ENCODE measurements at places on chromosomes 3 and 15.

GRCh38 chr15:90340345-90340744, 11.7 kb upstream of the ZNF774 start:
- no peak for DNase-seq

DNA sequence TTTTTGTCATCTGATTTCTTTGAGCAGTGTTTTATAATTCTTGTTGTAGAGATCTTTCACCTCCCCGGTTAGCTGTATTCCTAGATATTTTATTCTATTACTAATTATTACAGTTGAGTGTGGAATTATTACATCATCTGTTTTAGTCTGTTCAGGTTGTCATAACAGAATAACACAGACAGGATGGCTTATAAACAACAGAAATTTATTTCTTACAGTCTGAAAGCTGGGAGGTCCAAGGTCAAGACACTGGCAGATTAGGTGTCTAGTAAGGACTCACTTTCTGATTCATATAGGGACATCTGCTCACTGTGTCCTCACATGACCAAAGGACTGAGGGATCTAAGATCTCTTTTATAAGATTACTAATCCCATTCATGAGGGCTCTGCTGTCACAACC, 121.3 kb upstream of the THBS1 start:
- no peak for DNase-seq

DNA sequence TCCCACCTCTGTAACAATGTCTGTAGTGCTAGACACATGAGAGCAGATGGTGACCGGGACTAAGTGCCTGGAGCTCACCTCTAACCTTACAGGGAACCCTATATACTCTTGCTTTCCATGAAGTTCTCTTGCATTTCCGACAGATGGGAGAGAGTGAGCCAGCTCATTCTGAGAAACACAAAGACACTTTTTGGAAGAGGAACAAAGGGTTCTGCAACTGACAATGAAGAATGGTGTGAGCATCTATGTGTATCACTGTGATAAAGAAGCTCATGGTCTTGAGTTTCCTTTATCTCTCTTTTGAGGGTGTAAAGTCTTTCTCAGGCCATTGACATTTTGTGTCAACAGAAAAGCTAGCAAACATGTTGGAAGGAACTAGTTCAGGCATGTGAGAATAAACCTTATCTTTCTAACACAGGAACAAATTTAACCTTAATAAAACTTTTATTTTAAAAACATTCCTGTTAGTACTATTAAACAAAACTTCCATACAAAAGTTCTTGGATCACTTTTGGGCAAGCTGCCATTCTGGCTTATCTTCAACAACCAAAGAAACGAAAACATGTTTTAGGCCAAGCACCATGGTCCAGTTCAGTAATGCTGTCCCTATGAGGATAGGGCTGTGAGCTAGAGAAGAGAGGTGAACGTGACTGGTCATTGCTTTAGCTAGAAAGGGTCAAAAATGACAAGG, 142.7 kb downstream of the THRB start:
- no peak for DNase-seq

DNA sequence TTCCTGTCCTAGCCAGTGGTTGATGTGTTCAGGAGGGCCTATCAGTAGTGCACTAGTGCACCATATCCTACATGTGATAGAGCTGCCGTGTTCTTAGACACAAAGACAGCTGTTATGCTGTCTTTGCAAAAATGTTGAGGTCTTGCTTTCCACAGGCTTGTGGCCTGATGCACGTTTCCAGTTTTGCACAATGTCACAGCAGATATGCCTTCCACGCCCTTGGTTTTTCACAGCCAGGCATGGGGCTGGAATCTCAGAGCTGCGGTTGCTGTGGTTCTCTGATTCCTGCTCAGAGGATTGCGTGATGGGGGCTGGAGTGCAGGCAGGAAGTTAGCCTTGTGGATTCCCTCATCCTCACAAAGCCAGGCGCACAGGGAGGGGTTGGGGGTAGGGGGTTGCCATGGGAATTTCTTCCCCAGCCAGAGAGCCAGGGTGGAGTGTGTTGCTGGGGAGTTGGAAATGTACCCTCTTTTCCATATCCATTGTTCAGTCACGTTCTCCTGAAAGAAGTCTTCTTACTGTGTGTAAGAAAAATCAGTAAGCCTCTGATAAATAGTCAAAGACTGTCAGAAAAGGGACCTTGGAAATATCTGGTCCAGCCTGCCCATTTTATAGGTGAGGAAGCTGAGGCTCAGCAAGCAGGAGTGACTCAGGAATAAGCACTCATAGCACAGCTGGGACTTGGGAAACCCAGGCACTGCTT, 79.4 kb downstream of the SMAD3 start:
- DNase-seq: no peak

GRCh38 chr3:186511245-186511644, 32.9 kb downstream of the CRYGS start:
- no peak for DNase-seq

DNA sequence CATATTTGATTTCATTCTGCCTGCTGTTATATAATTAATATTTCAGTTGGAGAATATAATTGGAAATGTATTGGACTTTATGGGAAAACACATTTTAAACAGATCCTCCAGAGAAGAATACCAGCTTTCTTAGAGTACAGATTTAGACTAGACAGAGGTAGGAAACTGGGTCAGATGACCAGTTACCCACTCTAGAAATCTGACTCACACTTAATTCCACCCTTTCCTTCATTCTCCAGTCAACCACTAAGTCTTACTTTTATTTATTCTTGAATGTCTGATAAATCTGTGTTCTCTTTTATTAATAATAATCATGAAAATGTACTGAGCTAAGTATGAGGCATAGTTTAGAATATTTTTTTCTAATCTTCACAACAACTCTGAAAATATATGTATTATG, 110.7 kb downstream of the LRRC49 start:
- no peak for DNase-seq

GRCh38 chr3:194740859-194741491, 55.3 kb downstream of the FAM43A start:
- DNase-seq: no peak

- peak; percentile 41 for DNase-seq
Measured at GRCh38 chr3:57078635-57079473, 18.4 kb downstream of the SPATA12 start.

DNA sequence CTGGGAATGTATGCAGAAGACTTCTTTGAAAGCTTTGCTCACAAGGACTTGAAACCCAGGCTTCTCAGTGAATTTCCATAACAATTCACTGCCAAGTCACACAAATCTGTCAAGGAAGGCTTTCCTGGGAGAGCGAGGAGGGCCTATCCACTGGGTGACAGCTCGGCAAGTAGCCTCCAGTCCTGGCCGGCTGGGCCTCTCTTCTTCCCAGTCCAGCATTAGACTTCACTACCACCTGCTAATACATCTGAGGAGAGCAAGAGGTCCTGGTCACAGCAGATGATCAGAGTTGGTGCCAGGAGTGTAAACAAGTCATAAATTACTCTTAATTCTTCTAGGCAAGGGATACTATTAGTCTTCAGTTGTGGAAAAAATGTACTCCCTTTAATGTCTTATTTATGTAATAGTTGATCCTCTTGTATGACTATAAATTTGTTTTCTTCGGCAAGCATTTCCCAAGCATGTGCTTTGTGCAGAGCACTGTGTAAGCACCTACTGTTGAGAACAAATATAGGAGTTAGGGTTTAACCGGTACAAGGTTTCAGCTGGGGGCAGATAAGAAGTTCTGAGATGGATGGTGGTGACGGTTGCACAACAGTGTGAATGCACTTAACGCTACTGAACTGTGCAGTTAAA, 162.9 kb downstream of the VGLL4 start:
- DNase-seq: no peak

GRCh38 chr3:170296703-170297102, 60.8 kb upstream of the SKIL start:
- DNase-seq: no peak

DNA sequence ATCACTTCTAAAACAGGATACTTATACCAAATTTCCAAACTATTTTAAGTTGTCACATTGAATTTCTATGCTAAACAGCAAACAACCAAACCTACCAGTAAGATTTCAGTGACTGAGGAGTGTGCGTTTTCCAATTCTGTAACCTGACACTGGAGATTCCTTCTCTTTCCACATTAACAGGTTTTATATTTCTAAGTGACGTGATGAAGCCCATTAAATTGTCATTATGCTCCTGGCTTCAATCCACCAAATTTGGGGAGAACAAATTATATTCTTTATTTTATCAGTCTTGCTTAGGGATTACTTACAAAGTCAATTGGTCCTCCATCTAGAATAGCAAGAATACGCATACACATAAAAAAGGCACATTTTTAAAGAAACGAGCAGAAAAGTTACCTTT, 764.8 kb upstream of the NR2F2 start:
- DNase-seq: no peak

DNA sequence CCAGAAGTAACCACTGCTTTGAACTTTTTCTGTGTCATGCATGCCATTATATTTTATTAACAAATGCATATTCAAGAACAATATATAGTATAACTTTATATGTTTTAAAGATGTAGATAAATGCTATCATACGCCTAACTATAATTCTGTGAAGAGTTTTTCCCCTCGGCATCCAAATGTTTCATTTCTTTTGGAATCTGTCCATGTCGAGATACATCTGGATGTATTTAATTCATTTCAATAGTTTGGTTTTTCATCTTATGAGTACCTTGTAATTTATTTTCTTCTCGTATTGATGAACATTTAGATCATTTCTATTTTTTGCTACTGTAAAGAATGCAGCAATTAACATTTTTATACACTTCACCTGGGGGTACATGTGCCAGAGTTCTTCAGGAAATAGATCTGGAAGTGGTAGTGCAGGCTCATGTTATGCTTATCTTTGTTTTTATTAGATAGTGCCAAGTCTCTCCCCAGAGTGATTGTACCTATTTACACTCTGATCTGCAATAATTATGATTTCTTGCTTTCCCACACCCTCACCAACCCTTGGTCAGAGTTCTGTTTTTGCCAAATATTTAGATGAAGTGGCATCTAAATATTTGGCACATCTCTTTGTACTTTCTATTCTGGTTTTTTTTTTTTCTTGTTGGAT, 29.7 kb downstream of the USP13 start:
- DNase-seq: no peak

DNA sequence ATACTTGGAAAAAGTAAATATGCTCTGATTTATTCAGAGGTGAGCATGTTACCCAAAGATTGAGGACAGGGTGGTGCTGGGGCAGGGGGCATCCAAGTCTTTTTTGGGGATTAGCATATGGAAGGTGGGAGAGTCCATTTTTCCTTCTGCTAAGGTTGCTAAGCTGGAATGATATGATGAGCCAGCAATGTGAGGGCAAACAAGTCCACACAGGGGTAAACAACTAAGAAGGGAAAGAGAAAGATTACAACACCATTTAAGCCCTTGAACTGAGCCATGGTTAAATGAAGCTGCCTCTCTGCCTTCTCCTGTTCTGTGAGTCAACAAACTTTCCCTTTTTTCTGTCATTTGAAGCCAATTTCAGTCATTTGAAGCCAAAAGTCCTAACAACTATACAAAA, 89.0 kb downstream of the RPL22L1 start:
- no peak for DNase-seq

DNA sequence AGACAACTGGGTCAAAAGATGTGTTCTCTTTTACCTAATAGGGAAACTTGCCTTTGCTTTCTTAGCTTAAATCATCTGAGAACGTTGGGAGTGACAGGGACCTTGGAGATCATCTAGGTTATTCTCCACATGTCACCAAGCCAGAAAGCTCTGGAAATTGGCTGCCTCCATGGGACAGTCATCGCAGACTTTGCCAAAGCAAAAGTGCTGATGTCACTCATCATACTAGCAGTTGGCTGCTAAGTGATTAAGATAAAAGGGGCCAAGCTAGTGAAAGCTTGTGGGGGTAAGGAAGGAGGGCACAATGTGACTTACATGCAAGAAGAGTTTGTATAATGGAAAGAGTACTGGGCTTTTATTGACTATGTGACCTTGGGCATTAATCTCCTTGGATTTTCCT, 198.0 kb upstream of the PFN2 start:
- DNase-seq: no peak

- no peak for DNase-seq
Measured at GRCh38 chr3:178117641-178118040, 418.6 kb upstream of the KCNMB2 start.

DNA sequence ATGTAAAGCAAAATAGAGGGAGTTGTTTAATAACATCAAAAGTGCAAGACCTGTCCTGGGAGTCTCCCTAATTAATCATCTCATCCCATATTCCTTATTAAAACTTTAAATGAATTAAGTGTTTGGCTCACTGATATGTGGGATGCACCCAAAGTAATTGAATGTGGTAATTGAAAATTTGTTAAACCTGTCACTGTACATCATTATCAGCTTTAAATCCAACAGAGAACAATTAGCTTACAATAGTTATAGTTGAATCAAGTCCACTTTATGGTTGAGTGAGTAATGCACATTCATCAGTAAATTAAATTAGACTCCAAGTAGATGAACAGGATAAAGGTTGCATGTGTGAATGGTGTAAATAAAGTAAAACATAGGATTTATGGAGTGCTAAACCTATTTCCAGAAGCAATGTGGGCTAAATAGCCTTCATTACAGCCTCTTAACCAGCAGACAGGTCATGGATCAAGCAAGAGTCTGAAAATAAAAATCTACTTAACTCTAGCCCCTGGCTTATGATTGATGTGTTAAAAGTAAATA, 608.2 kb upstream of the CCDC54 start:
- no peak for DNase-seq

DNA sequence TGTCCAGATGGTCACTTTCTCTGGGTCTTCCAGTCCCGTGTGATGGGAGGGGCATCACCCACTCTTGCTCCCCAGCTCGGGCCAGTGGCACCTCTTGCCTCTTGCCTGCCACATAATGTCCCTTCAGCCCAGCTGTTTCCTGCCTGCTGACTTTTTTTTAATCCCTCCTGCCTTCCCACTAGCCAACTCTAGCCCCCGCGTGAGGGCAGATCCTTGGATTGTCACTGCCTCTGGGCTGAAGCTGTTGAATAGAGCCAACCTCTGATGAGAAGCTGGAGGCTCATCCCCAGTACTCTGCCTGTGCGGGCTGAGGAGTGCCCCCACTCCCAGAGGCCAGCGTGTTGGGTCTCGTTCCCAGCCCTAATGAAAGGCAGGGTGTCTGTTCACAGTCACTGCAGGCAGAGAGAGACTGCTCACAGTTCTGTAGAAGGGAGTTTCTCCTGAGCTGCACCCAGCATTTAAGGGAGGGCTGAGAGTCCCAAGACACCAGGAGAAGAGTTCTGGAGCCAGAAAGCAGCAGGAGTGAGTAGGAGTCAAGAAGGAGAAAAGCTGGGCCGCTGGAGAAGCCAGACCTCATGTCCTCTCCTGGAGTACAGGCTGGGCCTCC, 30.1 kb upstream of the TIMP4 start:
- DNase-seq: no peak

- no peak for DNase-seq
Measured at GRCh38 chr15:82301296-82302016, 38.8 kb downstream of the SAXO2 start.

- DNase-seq: no peak
Measured at GRCh38 chr3:23254835-23255234, 51.7 kb downstream of the UBE2E2 start.

DNA sequence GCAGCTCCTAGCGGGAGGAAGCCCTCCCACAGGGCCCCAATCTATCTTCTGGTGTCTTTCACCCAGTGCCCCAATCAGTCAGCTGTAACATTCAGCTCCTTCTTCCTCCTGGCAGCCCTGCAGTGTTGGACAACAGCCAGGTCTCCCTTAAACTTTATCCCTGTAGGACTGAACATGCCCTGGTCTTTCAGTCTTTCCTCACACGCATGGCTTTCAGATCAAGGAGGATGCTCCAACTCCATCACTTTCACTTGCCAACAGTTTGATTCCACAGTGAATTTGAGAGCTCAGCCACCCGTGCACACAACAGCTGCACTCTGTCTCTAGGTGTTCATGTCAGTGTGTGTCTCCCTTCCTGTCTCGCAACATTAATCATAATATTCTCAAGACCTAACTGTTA, 28.5 kb upstream of the LRRC34 start:
- DNase-seq: no peak
